Endothelial cell of umbilical vein (primary cell): ENCODE measurements at places on chromosomes 13 and 19. TPM values are rescaled to one million over a fixed set of nuclear protein-coding genes. Genes with fewer than 3 reads are reported as not detected.

DNA sequence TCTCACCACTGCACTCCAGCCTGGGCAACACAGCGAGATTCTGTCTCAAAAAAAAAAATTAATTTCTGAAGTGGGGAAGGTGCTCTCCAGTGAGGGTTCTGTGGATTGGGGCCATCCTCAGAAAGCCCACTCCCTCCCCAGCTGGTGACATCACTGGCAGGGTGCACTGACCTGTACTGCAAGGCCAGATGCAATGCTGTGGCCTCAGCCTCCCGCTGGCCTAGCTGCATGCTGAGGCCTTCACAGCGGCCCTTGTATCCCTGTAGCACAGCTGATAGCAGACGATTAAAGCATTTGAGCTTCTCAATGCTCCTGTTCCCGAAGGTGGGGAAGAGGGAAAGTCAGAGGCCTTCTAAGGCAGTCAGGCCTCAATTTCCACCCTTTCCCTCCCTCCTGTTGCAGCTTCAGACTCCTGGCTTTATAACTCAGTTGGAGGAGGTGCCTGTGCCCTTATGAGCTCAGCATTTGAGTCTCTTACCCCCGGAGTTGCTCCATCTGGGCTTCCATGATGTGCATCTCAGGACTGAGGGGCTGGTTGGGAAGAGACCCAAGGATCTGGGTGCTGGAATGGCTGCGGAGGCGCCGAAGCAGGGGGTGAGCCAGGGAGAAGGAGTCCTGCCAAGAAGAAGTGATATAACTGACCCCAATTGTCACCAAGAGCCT, 5.3 kb downstream of the USHBP1 start:
- no peak overlapping the region for H3K27ac ChIP-seq
- no peaks in the 10 kb centered on the region for H3K27me3 ChIP-seq
- H3K36me3 ChIP-seq, result no peaks in the 10 kb centered on the region

GRCh38 chr19:29810504-29810871, 1.3 kb upstream of the CCNE1 start:
- no peak overlapping the region for H3K4me3 ChIP-seq
- H3K27ac ChIP-seq, result no peak overlapping the region
- DNase-seq, result no peak
- no peaks in the 10 kb centered on the region for H3K27me3 ChIP-seq

- peak overlapping the region; percentile 25 for H3K4me3 ChIP-seq
- H3K4me1 ChIP-seq, result peaks cover 27% of the 10 kb centered on the region
- H3K27ac ChIP-seq, result peak overlapping the region; percentile 75
- H3K27me3 ChIP-seq, result no peaks in the 10 kb centered on the region
- DNase-seq, result peak; percentile 91
Measured at GRCh38 chr19:40420766-40421765, 4.7 kb downstream of the SERTAD1 start.

DNA sequence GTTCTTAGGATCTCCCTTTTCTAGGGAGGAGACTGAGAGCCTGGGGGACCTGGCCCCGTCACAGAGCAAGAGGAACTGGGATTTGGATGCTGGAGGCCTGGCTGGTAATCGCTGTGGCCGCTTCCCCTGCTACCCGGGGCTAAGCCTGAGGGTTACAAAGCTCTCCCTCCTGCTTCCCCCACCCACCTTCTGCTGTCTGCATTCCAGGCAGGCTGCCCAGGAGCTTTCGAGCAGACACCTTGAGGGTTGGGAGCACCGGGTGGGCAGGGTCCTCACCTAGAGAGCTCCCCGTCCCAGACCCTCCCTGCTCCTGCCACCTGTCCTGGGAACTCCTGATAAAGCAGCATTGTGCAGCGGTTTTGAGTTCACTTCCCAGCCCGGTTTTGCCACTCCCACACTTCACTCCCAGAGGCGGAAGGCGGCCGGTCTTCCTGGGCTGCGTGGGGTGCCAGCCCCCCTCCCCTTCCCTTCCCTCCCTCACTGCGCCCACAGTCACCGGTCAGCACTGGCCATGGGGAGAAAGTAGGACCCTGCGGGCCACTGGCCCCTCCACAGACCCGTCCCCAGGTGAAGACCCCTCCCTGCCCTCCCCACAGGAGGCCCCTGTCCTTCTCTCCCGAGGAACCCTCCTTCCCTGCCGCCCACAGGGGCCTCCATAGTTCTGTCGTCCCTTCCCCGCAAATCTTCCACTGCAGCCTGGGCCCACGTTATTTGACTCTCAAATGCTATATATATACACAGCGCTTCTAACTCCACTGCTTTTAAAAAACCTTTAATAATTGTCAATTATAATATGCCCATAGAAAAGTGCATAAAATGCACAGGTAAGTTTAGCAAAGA, 8.1 kb downstream of the PAK4 start:
- H3K4me1 ChIP-seq, result peaks cover 24% of the 10 kb centered on the region
- H3K27me3 ChIP-seq, result no peaks in the 10 kb centered on the region
- H3K4me3 ChIP-seq, result no peak overlapping the region
- no peak overlapping the region for H3K27ac ChIP-seq
- no peaks in the 10 kb centered on the region for H3K36me3 ChIP-seq
- no peak for DNase-seq

DNA sequence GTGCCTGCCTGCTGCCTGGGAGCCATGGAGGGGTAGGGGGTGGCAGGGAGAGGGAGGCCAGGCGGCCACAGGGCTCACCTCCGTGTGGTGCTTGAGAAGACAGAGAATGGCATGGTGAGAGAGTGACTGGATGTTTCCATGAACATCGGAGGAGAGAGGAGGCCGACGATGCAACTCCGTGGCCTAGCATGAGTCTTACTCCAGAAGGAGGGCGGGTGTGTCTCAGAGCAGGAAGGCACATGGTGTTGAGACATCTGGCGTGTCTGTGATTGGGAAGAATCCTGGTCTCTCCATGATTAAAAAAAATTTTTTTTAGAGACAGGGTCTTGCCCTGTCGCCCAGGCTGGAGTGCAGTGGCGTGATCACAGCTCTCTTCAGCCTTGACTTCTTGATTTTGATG, 5.1 kb downstream of the IRGC start:
- H3K4me3 ChIP-seq, result no peak overlapping the region
- no peak overlapping the region for H3K27ac ChIP-seq
- no peaks in the 10 kb centered on the region for H3K27me3 ChIP-seq
- no peak for DNase-seq
- H3K36me3 ChIP-seq, result no peaks in the 10 kb centered on the region
- H3K4me1 ChIP-seq, result peaks cover 5% of the 10 kb centered on the region

DNA sequence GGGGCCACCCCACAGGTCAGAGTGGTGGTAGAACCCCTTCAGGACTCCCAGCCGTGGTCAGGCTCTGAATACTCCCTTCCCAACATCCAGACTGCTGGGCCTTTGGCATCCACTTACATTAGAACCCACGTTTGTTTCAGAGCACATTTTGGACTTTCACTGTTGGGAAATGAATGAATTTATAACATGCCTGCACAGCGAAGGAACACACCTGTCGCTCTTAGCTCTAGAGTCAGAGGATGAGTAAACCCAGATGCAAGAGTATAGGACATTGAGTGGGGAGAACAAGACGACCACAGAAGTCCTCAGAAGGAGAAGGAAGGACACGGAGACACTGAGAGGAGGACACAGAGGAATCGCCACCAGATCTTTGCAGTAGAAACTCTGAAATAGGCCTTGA, 30.9 kb downstream of the SHISA2 start:
- DNase-seq, result no peak
- H3K27me3 ChIP-seq, result no peaks in the 10 kb centered on the region
- H3K36me3 ChIP-seq, result no peaks in the 10 kb centered on the region
- H3K27ac ChIP-seq, result peak overlapping the region; percentile 89
- no peak overlapping the region for H3K4me3 ChIP-seq

DNA sequence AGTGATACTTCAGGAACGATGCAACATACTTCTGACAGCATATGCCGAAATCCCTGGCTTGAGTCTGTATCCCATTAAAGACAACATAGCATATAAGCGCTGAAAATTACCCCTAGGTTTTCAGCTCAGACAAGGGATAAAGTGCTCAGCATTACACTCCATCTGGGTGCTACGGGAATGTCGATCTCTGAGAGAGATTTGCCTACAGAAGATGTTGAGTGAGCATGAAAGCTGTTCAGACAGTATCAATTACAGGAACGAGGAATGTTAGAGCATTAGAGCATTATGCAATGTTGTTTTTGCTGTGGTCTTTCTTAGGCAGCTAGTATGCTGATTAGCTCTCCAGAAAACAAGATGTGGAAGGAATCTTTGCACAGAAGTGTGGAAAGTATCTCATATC, 484.5 kb downstream of the LIG4 start:
- H3K27me3 ChIP-seq, result no peaks in the 10 kb centered on the region
- no peak overlapping the region for H3K27ac ChIP-seq
- H3K4me1 ChIP-seq, result no peaks in the 10 kb centered on the region
- DNase-seq, result no peak

DNA sequence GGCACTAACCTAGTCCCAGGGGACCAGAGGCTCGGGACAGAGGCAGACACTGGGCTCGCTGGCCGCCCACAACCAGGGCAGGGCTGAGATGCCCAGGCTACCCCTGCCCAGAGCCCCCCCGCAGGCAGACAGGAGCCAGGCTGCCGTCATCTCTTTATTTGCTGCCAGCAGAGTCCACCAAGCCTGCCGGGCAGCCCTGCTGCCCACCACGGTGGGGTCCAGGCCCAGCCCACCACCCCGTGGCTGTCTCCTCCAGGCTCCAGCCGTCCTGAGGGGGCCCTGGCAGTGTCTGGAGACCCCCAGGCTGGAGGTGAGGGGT, 5.0 kb downstream of the TEKTIP1 start:
- no peaks in the 10 kb centered on the region for H3K4me1 ChIP-seq
- DNase-seq, result no peak
- H3K36me3 ChIP-seq, result peaks cover 10% of the 10 kb centered on the region
- H3K4me3 ChIP-seq, result no peak overlapping the region
- no peaks in the 10 kb centered on the region for H3K27me3 ChIP-seq
- no peak overlapping the region for H3K27ac ChIP-seq

The HIF3A gene
- polyA plus RNA-seq, result 5.6 and 8.5 TPM in 2 replicates
